ENCODE measurements at places on chromosomes 5 and 9.

DNA sequence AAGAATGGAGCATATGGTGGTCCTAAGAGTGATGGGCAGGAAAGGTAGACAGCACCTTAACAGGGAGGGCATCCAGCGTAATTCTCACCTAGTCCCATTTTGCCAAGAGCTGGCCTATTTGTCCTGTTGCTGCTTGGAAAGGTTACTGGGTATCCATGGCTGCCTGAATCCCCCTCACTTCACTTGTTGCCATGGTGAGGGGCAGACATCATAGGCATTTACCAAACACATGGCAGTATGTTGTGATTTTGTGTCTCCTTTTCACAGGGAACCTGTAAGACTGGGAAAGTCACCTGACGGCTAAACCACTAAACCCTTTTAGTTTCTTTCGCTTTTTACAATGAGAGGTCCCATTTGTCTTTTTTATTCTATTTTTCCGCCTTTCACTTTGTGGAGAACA is 227.1 kb downstream of the CD180 start:
- DNase-seq, result no peak

DNA sequence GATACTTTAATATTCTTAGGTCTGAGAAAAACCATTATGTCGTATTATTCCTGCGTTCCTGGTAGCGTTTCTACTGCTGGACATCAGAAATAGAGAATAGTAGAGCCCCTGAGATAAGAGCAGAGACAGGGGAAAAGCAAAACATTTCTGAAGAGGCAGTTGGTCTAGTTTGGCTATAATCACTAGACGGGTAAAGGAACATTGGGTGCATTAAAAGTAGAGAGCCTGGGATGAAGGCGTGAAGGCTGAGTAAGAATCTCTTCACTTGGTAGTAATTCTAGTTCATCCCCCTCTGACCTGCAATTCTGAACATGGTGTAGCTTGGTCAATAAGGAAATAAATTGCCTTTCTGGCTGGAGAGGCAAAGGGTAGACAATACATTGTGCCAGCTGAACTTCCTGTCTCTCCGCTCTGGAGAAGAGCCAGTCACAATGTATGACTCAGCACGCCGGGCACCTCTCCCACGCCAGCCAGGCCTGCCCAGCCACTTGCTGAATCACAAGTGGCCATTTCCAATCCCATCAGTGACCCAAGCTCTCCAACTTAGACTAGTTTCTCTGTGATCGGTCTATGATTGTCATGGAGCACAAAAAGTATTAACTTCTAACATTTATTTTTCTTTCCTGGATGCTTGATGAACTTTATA is 75.4 kb downstream of the STK32A start:
- no peak for DNase-seq

DNA sequence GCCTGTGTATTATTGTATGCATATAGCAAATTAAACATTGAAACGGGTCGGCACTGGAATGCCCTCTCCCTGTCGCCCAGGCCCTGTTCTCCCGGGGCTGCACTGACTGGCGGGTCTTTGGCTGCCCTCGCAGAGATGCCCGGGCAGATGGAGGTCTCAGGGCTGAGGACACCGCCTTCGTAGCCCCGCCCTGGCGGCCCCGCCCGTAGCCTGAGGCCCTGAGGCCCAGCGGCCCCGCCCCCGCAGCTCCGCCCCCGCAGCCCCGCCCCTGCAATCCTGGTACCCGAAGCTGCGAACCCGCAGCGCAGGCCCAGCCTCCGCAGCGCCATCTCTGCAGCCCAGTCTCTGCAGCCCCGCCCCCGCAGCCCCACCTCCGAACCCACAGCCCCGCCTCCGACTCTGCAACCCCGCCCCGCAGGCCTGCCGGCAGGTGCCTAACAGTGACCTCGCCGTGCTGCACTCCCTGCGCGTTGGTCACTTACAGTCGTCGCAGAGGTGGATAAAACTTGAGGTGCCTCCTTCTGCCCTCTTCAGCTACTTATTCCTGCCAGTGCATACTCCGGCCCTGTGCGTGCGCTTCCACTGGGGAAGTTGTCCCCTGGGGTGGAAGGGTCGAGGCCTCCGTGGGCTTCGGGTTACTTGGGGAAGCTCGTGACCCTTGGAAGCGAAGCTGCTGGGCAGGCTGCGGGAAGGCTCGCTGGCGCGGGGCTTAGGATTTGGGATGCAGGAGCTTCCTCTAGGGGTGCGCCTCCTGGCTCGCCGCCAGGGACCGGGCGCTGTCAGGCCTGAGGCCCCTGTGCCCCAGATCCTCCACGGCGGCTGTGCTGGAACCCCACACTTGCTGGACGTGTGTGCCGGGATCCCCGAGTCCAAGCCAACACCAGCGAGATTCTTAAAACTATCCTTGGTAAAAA is 72.3 kb downstream of the ICE1 start:
- DNase-seq, result peak; percentile 81

- no peak for DNase-seq
Measured at GRCh38 chr9:114084282-114085073, 6.4 kb upstream of the AMBP start.

- DNase-seq, result no peak
Measured at GRCh38 chr5:124536333-124536732, 210.1 kb downstream of the ZNF608 start.

GRCh38 chr9:78788101-78788500 is 491.2 kb downstream of the PSAT1 start:
- no peak for DNase-seq

DNA sequence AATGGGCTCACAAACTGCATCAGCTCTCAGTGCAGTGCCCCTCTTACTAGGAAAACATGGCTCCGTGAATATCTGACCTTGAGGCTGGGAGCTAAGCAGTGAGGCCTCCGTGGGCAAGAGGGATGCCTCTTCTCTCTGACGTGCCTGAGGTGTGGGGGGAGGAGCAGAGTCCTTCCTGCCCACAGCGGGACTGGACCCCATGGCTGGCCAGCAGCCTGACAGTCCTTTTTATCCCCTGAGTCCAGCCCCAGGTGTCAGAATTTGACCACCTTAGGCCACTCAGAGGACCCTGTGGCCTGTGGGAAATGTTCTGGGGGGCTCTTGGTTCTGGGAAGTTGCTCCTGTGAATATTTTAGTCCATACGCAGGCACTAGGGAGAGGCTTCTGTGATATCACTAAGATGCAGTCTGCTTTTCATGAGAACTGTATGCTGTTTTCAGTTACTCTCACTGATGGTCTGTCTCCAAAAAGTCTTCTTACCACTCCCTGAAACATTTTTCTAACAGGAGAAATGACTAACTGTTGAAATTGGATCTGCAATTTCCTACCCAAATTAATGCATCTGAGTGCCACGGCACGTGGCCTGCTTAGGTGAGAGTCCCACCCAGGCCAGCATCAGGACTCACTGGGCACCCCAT is 23.4 kb downstream of the ANGPTL2 start:
- DNase-seq, result no peak

GRCh38 chr5:179255527-179256327 is 89.5 kb downstream of the ADAMTS2 start:
- no peak for DNase-seq
